Activated T-cell treated with anti-CD3 and anti-CD28 coated beads, Interleukin-2, amount 50 U/mL, for 72 hours (primary cell): ENCODE measurements at places on chromosomes 4 and X. TPM values are rescaled to one million over a fixed set of nuclear protein-coding genes. Genes with fewer than 3 reads are reported as not detected.

GIMD1 gene
- total RNA-seq = not detected

S100G gene
- total RNA-seq = not detected

CT45A10 gene
- not detected for total RNA-seq

SLC6A14 gene
- total RNA-seq = not detected

UGT2B15 gene
- total RNA-seq = not detected

PPEF2 gene
- not detected for total RNA-seq

ARMCX2 gene
- 10.0 TPM for total RNA-seq

NOX1 gene
- not detected for total RNA-seq

ANKRD50 gene
- 1.0 TPM for total RNA-seq

UCP1 gene
- not detected for total RNA-seq

SLC25A43 gene
- total RNA-seq = 8.9 TPM

SPANXA1 gene
- total RNA-seq = not detected

FAM50A gene
- 49.6 TPM for total RNA-seq

GPR173 gene
- total RNA-seq = 0.81 TPM

MAOA gene
- 13.2 TPM for total RNA-seq

PUDP gene
- total RNA-seq = 13.2 TPM

CCDC120 gene
- 8.7 TPM for total RNA-seq

IGSF1 gene
- total RNA-seq = not detected

PDE6B gene
- total RNA-seq = 18.9 TPM

DCAF4L1 gene
- total RNA-seq = 0.24 TPM

ATRX gene
- 77.0 TPM for total RNA-seq

TMEM35A gene
- 0.26 TPM for total RNA-seq

PASD1 gene
- total RNA-seq = not detected

CYP4V2 gene
- total RNA-seq = 15.4 TPM
